ENCODE measurements at places on chromosomes 1 and 21.
A peak's percentile ranks its signal among the peaks of the same experiment; 100 is the strongest.

DNA sequence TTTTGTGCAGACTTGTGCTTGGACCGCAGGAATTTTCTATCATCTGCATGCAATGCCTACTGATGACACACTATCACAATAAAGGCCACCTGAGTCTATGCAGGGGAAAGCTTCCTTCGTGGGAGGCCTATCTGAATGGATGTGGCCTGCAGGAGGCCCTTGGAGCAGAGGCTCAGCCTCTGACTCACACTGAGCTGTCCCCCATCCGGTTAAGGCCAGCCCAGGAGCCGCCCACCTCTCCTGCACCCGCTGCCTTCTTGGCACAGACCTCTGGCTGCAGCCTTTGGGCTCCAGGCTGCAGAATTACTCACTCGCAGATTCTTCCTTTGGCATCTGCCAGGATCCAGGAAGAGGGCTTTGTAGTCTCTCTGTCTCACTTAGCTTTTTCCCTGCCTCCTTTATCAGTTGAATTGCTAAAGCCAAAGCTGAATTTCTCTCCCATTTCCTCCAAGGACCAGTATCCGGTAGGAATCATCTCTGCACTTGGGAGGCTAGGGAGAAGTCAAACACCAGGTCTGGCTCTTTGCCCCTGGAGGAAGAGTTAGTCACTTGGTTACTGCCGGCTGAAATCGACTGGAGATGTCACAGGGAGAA, 65.1 kb upstream of the JUN start:
- DNase-seq: peak; percentile 6

GRCh38 chr1:188463919-188464318, 1635.2 kb downstream of the PLA2G4A start:
- no peak for DNase-seq

DNA sequence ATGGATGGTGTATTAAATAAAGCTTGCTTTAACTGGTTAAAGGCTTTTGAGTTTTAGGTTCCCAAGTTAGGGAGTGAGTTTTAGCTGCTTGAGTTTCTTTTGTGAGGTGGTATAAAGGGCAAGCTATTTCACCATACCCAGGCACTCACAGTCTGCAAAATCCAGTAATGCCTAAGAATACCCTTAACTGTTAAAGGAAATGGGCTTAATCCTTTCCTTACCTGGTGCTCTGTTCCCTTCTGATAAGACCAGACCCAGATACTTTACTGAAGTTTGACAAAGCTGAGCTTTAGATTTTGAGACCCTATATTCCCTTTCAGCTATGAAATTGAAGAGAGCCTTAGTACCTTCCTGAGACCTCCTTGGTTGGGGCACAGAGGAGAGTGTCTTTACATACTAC, 30.3 kb downstream of the MSTO1 start:
- DNase-seq: no peak

DNA sequence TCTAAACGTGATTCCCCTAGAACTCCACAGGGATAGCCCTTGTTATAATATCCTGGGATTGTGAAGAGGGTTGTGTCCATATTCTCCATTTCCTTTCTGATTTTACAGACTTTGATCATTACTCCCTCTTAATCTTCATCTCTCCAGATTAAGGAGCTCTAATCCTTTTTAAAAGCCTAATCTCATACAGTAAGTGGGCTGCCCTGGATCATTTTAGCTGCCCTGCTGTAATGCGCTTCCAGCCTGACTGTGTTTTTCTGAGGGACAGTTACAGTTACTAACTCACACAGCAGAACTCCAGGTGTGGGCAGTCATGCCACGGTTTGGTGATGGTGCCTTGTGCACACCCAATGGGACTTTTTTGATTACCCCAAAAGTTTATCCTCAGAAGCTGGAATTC, 33.5 kb downstream of the PROX1 start:
- no peak for DNase-seq

Measured in substantia nigra (tissue), 51 donors.